Camera-type eye (tissue), 1 donor: ENCODE measurements at places on chromosomes 2 and 18. TPM values are rescaled to one million over a fixed set of nuclear protein-coding genes. Genes with fewer than 3 reads are reported as not detected.

C2orf66 gene
- total RNA-seq: 0.55 TPM

HAAO gene
- 28.8 TPM for total RNA-seq

CROCC2 gene
- total RNA-seq: 0.16 TPM

SMYD5 gene
- total RNA-seq: 21.8 TPM

CCDC178 gene
- 3.1 TPM for total RNA-seq

CNDP1 gene
- total RNA-seq: 9.9 TPM

ALLC gene
- 0.77 TPM for total RNA-seq

ARMC9 gene
- 63.1 TPM for total RNA-seq

AQP12B gene
- total RNA-seq: not detected

TCF23 gene
- 0.11 TPM for total RNA-seq

PDCD1 gene
- total RNA-seq: 0.16 TPM

RAPH1 gene
- total RNA-seq: 88.7 TPM

ADAM23 gene
- total RNA-seq: 9.5 TPM

LONRF2 gene
- total RNA-seq: 20.6 TPM

CYP27A1 gene
- 30.0 TPM for total RNA-seq

VWC2L gene
- total RNA-seq: 11.5 TPM

MYO5B gene
- total RNA-seq: 56.7 TPM

TBC1D8 gene
- total RNA-seq: 20.8 TPM

MYO3B gene
- total RNA-seq: 9.1 TPM

PSMA8 gene
- not detected for total RNA-seq

ITGB6 gene
- total RNA-seq: 12.7 TPM

CACNB4 gene
- 26.2 TPM for total RNA-seq

THADA gene
- 65.4 TPM for total RNA-seq

GNLY gene
- 0.27 TPM for total RNA-seq

C2orf92 gene
- 16.2 TPM for total RNA-seq

TXNDC2 gene
- total RNA-seq: not detected

LBH gene
- 127 TPM for total RNA-seq

HTR2B gene
- total RNA-seq: 1.0 TPM

LOXHD1 gene
- total RNA-seq: 0.77 TPM

TRAPPC8 gene
- 100 TPM for total RNA-seq

SLC16A14 gene
- 17.5 TPM for total RNA-seq

ANKRD62 gene
- total RNA-seq: not detected

ZDBF2 gene
- total RNA-seq: 40.8 TPM

ASB18 gene
- not detected for total RNA-seq

EPB41L3 gene
- 103 TPM for total RNA-seq

ARHGAP15 gene
- total RNA-seq: 20.8 TPM

FAM110C gene
- total RNA-seq: 3.9 TPM

AMER3 gene
- 11.8 TPM for total RNA-seq

UGT1A4 gene
- not detected for total RNA-seq

SLC4A1AP gene
- total RNA-seq: 38.5 TPM
